ENCODE measurements at places on chromosomes 3 and 15.
A peak's percentile ranks its signal among the peaks of the same experiment; 100 is the strongest.

- no peak for DNase-seq
Observed at GRCh38 chr15:73996939-73997338, 2.4 kb downstream of the PML start.

GRCh38 chr3:170128259-170128976 is 53.1 kb downstream of the PHC3 start:
- DNase-seq: peak; percentile 1

- DNase-seq: no peak
Observed at GRCh38 chr3:138327831-138328230, 1.8 kb downstream of the NME9 start.

GRCh38 chr3:61194892-61195538 is 56.2 kb downstream of the FHIT start:
- DNase-seq: no peak

DNA sequence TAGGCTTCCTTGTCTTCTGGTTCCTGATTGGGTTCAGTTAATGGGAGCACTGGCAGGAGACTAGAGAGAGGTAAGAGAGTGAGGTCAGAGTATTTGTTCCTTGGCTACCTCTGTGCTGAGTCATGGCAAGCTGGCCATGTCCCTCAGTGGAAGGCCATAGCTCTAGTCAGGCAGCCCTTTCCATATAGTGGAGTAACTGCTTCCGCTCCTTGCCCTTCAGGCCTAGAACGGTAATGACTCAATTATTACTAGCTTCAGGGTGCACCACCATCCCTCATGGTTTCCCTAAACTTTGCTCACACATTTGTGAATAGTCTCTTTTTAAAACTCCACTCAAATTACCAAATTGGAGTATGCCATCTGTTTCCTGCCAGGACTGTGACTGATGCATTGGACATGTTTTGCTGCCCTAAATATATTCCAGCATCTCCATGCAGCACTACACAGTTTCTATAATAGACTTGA is 10.5 kb upstream of the ANO10 start:
- no peak for DNase-seq

DNA sequence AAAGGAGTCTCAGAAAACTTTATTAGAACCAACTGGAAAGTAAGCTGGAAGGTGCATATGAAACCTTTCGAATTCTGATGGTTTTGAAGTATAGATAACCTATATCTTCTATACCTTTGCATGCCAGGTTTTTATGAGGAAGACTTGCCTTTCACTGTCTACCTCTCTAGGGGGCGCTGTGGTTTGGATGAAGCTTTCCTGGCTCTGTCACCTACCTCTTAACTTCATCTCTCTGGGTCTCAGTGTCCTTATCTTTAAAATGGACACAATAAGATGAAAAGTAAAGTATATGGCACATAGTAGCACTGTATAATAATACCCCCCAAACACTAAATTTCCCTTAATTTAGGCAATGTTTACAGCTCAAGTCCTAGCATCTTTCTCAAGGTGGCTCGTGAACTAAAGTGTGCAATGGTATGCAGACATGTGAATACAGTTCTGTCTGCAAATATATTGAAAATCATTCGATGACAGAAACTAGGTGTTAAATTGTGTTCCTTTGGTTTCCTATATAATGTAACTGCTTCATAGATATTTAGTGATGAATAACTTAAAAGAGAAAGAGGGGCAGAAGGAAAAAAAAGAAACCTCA is 314.3 kb downstream of the CHST2 start:
- no peak for DNase-seq

DNA sequence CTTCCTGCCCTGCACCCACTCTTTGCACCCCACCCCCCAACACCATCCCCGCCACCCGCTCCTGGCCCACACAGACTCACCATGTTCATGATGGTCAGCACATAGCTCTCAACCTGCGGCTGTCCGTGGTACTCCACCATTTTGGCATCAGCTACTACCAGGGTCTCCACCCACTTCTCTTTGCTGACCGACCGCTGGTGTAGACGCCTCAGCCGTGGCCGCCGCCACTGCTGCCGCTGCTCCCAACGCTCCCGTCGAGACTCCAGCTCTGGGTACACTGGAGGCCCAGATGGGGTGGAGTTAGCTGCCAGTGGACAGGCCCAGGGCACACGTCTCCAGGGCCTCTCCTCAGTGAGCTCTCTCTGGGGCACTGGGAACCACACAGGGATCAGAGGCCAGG is 14.8 kb downstream of the ADAMTS7 start:
- DNase-seq: no peak

- no peak for DNase-seq
Observed at GRCh38 chr3:140441006-140441405, 236.9 kb upstream of the TRIM42 start.

DNA sequence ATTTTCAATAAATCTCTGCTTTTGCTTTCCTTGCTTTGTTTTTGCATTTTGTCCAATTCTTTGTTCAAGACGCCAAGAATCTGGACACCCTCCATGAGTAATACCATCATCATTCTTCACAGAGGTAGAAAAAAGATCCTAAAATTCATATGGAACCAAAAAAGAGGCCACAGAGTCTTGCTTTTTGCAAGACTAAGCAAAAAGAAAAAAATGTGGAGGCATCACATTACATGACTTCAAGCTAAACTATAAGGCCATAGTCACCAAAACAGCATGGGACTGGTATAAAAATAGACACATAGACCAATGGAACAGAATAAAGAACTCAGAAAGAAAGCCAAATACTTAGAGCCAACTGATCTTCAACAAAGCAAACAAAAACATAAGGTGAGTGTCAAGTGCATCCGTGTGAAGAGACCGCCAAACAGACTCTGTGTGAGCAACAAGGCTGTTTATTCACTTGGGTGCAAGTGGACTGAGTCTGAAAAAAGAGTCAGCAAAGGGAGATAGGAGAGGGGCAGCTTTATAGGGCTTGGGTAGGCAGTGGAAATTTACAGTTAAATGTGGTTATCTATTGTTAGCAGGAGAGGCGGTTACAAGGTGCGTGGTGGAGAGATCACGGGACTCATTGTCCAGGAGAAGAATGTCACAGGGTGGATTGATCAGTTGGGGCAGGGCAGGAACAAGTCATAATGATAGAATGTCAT is 10.9 kb downstream of the STRIT1 start:
- no peak for DNase-seq

DNA sequence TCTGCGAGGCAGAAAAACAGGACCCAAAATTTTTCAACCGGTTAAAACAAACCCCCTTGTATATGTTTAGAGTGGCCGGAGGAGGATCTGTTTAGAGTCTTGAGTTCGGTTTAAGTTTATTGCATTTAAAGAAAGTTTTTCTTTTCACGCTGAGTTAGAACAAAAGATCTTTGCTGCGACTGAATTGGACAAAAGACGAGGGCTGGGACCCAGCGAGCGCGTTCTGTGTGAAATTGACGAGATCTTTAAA is 9.8 kb downstream of the NR2F2 start:
- no peak for DNase-seq

GRCh38 chr3:80526153-80526552 is 758.4 kb upstream of the ROBO1 start:
- no peak for DNase-seq

- DNase-seq: no peak
Observed at GRCh38 chr3:45224824-45225464, 1.1 kb downstream of the TMEM158 start.

GRCh38 chr3:42503251-42503924 is 945 bp downstream of the VIPR1 start:
- no peak for DNase-seq

GRCh38 chr15:73683257-73683776 is 866 bp upstream of the CD276 start:
- no peak for DNase-seq

GRCh38 chr15:50355619-50355905 is 564 bp upstream of the GABPB1 start:
- peak; percentile 37 for DNase-seq

- no peak for DNase-seq
Observed at GRCh38 chr3:58537412-58538301, 667 bp upstream of the ACOX2 start.

DNA sequence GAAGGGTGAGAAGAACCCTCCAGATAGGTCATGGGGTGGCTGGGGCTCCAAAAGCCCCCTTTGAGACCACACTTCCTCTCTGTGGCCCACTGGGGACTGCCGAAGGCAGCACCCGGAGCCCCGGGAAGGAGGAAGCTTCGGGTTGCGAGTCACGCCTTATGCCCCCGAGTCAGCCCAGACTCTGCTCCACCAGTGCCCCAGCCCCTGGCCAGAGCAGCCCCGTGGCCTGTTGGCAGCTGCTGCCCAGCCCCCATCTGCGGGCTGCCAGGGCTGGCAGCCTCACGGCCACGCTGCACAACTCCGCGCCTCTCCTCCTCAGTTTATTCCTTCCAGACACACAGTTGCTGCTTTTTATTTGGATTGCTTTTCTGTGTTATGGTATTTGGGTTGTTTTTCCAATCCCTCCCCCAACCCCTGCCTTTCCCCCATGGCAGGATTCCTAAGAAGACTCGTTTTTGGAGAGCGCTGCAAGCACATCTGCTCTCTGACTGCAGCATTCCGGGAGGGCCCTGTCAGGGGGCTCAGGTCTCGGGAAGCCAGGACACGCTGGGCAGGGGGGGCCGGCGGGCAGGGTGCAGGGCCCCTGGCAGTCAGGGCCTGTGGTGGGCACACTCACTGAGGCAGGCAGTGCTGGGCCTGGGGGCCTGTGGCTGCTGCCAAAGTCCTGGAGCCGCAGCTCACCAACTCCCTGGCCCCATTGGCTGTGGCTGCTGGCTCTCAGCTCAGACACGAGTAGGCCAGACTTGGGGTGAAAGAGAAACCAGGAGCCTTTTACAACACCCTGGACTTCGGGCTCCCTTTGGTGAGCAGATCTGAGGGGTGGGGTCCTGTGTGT is 20.2 kb downstream of the MAGEF1 start:
- DNase-seq: no peak

DNA sequence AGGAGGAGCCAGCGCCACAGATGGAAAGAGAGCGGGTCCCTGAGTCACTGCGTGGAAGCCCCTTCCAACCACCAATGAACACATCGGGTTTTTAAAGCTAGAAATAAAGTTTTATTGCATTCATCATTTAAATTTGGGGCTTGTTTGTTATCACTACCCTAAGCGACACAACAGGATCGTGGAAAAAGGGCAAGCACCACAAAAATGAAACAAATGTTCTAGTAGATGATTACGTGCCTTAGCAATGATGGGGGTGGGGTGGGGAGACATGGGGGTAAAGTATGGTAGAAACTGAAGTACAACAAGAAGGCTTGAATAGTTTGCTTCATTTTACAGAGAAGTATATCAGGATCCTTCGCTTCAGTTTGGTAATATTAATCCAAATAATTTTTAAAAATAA is 221.6 kb upstream of the ATP10A start:
- no peak for DNase-seq

- DNase-seq: no peak
Observed at GRCh38 chr3:127254730-127255129, 33.1 kb downstream of the PRR20G start.

DNA sequence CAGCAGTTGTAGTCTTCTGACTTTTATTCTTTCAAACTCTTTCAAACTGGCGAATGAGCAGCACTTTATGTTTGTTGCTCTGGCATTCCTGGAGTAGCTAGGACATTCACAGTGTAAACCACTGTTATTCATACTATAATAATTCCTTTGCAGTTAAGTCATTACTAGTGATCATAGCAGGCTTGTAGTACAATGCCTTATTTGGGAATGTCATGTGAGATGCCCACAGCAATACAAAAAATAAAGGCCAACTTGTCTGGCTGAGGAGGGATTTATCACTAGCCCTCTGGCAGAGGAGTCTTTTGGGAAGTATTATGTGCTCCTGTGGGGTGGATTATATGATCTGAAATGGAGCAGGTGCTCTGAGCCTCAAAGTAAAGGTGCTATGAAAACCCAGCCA is 197.2 kb downstream of the VGLL3 start:
- DNase-seq: no peak

DNA sequence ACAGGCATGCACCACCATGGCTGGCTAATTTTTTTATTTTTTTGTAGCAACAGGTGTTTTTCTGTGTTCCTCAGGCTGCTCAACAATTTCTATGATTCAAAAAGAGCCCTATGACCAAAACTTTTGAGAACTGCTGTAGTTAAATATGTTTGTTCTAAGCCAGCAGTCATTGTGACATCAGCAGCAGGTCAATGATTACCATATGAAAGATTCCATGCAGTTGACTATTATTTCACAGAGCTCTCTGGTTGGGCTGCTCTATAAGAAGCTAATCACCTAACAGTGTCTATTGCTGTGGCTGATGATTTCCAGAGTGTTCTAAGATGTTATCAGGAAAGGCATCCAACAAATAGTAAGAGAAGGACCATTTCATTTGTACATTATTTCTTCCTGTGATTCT is at the start of gene CCDC54:
TSS of gene CCDC54 (plus strand) at position 289 of the 400 bp plus-strand sequence. CDS start 149 bp downstream, outside the sequence.
- DNase-seq: no peak

DNA sequence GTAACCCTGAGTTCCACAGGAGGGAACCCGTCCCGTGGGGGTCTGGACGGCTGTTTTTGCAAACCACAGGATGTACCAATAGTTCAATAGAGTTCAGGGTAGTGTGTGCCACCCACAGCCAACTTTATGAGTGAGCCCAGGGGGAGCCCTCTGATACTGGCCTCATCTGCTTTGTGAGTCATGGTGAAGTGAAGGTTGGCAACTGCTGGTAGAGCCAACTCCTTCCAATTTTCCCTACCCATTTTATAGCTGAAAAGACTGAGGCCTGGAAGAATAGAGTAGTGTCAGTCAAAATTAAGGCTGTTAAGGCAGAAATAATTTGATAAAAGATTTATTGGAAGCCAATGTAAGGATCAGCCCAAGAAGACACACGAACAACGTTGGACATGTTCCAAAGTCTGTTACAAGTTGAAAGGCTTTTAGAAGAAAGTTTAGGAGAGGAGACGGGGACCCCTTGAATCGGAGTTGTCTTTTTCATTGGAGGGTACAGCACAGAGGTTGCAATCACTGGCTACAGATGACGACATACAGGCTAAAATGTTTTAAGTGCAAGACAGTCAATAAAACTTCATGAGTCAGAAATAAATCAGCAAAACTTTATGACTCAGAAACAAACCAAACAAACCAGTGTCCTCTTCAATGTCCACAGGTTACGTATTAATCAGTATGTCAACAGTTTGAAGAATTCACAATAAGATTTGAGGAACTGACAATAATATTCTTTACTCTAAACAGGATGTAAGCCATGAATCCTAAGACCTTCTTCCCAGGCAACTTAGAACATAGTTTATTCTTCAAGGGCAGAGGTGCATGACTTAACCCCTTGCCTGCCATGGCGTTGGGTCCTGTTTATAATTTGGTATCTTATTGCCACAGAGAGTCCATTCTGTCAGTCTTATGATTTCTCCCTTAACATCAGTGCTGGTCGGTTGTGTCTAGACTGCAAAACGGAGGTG is 62.9 kb upstream of the NR2E3 start:
- DNase-seq: no peak

All from NCI-H2171 (cell line).